Left lung (tissue), 14 donors: ENCODE measurements at places on chromosomes 4 and X. TPM values are rescaled to one million over a fixed set of nuclear protein-coding genes. Genes with fewer than 3 reads are reported as not detected.

DNA sequence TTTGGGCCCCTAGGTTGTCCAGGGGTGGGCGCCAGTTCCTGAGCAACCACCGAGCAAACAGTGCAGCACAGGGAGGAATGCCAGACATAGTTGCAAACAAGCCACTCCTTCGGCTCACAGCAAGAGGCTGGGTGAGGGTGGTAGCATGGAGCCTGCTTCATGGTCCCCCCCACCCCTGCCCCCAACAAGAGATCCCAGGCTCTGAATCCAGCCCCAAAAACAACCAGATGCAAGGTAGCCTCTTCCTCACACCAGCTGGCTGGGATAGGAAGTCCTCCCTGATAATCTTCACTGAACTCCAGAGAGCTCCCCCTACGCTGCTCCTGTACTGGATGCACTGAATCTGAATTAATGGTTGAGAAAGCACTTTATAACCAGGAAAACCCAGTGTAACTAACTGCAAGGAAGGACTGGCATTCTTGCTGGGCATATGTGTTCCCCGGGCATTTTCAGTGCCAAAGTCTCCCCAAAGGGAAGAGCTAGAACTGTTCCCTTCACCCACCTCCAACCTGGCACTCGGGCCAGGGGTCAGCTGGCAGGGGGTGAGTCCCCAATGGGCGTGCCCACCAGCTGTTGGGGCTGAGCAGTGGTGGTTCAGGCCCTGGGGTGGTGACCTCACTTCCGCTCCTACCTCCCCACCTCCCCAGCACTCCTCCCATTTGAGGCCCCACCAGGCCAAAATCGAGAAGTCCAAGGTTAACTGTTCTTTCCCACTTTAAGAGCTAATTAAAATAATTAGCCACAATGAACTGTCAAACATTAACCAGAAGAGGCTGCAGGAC lies 1.5 kb downstream of the ELF4 start:
- peak; percentile 66 for DNase-seq

GRCh38 chrX:39875834-39876628 lies 221.7 kb downstream of the BCOR start:
- DNase-seq = no peak

DNA sequence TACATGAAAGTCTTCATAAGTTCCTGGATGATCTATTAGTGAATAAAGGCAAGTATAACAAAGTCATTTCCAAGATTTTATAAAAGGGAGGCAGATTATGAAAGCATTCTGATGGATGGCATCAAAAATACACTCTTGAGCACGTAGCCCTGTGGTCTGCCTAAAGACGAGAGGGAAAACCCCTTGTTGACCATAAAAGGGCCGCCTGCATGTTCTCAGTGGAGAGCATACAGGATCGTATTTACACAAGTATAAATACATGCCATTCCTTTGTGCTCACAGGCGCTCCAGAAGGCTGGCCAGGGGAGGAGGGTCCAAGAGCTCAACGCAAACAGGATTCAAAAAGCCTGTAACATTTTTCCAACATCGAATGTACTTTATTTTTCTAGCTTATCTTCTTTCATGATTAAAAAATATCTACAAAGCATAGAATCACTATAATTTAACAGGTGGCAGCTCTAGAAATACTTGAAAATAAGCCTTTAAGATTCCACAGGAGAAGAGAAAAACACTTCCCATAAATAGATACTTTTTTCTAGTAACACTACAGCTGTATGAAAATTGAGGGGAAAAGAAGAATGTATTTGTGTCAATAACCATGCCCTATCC lies 29.6 kb downstream of the PDGFC start:
- peak; percentile 54 for DNase-seq

DNA sequence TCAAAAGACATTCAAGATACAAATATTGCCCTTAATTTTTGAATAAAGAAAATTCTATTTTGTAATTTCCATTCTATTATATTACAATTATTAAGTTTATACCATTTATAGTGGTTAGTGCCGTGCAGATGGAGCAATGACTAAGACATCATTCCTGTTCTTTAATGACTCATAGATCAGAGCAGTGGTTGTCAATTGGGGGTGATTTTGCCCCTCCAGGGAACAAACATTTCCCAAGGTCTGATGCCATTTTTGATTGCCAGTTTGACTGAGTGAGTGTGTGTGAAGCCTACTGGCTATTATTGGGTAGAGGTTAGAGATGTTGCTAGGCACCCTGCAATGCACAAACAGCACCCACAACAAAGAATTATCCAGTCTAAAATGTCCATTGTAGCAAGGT lies 97.9 kb upstream of the DDIT4L start:
- DNase-seq = no peak

GRCh38 chrX:17878028-17878670 lies 17.1 kb upstream of the RAI2 start:
- no peak for DNase-seq

- DNase-seq = no peak
Observed at GRCh38 chrX:26138274-26138673, at the start of gene MAGEB18. Gene MAGEB18 (plus strand): TSS chrX:26138343. CDS start chrX:26138986, 643 bp downstream.

GRCh38 chr4:189940178-189941004 lies at the start of gene FRG1:
Gene FRG1 (plus strand): TSS chr4:189940872. CDS start chr4:189941010, 138 bp downstream.
- peak; percentile 96 for DNase-seq

DNA sequence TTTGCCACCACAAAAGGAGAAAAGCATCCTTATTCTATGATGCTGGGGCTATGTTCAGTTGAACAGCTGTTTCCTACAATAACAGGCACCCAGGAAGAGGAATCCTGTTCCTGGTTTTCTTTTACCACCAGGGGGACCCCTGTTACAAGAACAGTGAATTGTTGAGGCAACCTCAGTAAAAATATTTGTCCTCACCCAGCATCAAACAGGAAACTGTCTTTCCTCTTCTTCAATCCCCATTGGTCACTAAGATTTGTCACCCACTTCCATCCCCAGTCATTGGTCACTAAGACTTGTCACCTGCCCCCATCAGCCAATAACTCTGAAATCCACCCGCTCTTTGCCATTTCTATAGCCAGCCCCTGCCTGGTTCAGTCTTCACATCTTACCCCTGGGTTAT lies 143.5 kb upstream of the GALNT7 start:
- DNase-seq = peak; percentile 69

- DNase-seq = peak; percentile 95
Observed at GRCh38 chrX:107676559-107677378, 48.5 kb downstream of the PRPS1 start.

DNA sequence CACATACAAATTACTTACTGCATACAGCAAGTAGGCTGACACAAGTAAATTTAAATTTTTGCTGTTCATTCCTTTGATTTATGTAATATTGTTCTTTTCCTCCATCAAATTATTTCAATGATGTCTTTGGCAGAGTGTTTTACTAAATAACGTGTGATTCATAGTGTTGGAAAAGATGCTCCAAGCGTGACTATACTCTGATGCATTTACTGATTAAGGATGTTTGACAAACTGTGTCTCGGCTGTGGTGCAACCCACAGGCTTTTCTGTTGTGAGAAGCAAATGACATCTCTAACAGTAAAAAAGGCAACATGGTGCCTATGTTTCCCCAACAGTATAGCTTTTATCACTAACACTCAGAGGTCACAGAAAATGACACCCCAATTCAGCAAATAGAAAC lies 540.9 kb downstream of the PPP4R3C start:
- no peak for DNase-seq

The XKRX gene
- 2.4 TPM for polyA plus RNA-seq

The FAM9A gene
- 0.25 TPM for polyA plus RNA-seq
